ENCODE measurements at places on chromosomes 3 and 15.

GRCh38 chr3:18411541-18411940, 13.6 kb downstream of the SATB1 start:
- DNase-seq, result no peak

GRCh38 chr3:188200481-188200880, 46.5 kb downstream of the LPP start:
- DNase-seq, result no peak

DNA sequence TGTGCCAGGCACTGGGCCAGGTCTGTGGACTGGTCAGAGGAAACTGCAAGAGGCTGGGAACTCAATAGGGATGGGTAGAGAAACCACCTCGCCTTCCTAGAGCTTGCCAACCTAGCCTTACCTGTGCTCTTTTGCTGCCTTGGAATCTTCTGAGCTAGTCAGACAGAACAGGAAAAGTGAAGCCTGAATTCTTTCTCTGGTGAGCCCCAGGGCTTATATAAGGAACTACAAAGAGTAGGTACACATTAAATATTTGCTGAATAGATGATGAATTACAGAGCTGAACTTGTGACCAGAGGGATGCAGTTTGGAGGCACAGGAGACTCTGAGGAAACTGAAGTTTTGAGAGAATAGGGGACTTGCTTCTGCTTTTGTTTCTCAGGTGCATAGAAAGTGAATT, 15.6 kb upstream of the FBXW12 start:
- DNase-seq, result no peak

DNA sequence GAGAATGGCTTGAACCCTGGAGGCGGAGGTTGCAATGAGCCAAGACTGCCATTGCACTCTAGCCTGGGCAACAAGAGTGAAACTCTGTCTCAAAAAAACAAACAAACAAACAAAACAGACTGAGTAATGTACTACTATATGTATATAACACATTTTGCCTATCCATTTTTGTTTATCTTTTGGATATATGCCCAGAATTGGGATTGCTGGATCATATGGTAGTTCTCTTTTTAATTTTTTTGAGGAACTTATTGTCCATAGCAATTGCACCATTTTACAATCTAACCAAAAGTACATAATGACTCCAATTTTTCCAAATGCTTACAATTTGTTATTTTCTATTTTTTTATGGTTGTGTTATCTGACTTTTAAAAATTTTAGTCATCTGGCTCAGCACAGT, 47.3 kb downstream of the GMPS start:
- no peak for DNase-seq

DNA sequence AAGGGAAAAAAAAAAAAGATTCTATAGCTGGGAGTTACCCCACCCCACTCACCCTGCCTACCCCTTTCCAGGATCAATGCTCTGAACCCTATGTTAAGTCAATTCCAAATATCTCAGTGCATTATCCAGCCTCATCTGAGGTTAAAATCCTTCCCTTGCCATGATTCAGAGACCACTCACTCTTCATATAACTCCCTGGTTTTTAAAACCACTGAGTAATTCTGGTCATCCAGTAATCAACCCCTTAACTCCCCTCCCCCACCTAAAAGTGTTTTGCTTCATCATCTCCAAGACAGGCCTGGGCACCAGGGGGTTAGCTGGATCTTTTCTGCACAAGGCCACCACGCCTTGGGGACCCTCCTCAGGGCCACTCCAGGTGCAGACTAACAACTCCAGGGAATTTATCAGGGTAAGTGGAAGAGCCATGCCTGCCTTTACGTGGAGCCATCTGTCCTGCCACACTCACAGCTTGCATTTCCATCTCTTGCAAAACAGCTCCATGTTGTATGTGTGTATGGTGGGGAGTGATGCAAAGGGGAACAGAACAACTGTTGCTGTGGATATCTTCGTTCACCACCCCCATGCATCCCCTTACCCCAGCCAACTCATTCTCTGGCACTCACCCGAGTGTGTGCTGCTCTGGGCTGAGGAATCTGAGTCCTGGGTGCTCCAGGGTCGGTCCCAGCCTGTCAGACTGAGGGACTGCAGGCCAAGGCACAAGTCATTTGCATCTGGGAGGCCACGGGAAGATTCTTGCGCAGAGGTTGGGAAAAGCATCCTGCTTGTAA, 30.7 kb upstream of the RPS17 start:
- DNase-seq, result no peak

DNA sequence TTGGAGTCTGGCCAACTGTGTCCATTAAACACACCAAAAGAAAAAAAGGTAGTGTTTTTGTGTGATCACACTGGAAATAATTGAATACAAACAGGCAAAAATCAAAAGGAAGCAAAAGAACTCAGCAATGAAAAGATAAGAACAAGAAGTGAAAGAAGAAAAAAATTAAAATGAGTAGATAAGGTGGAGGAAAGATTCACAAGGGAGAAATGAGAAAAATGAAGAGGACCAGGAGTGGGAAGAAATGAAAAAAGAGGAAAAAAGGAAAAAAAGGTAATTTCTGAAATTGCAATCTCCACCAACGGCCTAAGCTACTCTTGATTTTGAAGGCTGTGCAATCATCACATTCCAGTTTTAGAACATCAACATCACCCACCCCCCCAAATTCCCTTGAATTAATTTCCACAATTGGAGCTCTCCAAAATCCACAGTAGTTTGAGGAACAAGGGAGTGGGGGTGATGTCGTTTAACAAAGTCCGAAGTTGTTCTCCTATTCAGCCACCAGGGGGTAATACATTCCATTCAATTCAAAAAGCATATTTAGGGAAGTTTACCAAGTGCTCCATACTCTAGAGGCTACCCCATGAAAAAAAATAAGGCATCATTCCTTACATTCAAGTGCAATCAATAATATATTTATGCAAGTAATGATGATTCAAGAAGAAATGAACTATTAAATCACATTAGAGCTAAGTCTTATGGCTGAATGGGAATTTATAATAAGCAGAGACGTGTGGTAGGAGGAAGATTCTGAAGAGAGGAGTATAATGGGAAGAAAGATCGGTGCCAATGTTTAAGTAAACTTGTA, 37.4 kb downstream of the ZNF860 start:
- DNase-seq, result peak; percentile 31

GRCh38 chr3:171900446-171900845, 57.3 kb downstream of the TMEM212 start:
- no peak for DNase-seq

GRCh38 chr15:78264304-78265136, at the start of gene DNAJA4:
DNAJA4 (plus strand) TSS chr15:78264562; CDS start chr15:78264764, 202 bp downstream.
- no peak for DNase-seq

DNA sequence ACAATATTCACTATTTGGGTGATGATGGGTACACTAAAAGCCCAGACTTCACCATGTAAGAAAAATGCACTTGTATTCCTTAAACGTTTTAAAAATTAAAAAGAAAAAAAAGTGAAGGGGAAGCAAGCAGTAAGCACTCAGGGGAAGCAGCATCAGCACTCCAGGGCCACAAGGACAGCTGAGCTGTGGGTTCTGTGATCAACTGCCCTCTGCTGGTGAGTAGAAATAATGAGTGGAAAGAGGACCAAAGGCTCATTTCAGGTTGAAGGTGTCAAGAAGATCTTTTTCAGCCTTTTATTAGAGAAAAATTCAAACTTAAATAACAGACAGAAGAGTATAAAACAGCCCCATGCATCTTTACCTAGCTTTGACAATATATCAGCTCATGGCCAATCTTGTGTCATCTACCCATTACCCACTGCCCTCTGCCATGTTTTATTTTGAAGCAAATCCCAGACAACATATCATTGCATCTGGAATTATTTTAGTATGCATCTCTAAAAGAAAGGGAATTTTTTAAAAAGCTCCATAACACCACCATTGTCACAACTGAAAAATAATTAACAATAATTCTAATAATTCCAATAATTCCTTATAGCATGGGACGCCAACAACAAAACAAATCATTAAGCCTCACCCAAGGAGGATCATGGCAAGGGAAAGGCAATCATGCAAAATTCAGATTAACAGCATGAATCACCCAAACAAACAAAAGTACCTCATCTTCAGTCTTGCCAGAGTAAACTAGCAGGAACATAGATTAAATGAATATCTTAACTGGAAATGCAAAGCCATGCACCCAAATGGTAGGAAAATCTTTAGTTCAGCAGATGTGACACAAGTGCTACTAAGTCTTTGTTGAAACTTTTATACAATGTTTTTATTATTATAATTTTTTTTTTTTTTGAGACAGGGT, 42.5 kb downstream of the TAMM41 start:
- DNase-seq, result peak; percentile 40

DNA sequence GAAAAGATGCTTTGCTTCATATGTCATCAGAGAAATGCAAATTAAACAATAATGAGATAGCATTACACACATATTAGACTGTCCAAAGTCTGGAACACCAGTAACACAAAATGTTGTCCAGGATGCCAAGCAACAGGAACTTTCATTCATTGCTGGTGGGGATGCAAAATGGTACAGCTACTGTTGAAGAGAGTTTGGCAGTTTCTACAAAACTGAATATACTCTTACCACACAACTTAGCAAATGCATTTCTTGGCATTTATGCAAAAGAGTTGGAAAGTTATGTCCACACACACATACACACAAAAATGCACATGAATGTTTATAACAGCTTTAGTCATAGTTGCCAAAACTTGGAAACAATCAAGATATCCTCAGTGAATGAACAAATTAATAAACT, 195.2 kb upstream of the MME start:
- no peak for DNase-seq

- peak; percentile 6 for DNase-seq
These were observed 88.5 kb downstream of the MINAR1 start for GRCh38 chr15:79520654-79521053.

DNA sequence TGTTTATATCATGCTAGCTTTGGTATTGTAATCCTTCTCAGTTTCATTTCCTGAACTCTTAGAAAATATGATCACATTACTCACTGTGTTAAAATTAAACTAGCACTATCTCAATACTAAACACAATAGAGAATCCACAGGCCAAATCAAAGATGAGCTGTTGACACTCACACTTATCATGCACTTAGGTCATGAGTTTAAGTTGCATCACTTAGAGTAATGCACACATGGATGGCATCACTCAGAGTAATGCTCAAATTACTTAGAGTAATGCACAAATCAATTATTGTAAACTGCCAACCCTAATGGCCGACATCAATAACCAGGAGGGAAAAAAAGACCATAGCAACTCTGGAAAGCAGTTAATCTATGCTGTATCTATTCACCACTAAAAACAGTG, 40.0 kb upstream of the MCF2L2 start:
- DNase-seq, result no peak

GRCh38 chr3:100083209-100083608, 31.1 kb downstream of the FILIP1L start:
- DNase-seq, result no peak

DNA sequence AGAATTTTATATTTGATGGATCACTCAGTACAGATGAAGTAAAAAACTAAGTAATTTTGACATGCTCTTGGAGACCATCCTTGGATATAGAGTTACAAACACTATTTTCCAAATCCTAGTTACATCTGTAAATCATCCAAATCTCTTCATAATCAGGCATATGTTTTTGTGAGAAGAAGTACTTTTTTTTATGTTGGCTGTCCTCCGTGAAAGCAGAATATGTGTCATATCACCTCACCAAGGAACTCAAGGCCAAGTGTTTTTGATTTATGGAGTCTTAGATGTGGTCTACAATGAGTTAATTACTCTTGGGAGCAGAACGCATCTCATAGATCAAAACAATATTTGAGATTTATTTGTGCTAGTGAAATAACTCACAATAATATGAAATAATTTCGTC, 416.5 kb upstream of the TGFBR2 start:
- no peak for DNase-seq

- DNase-seq, result no peak
These were observed 25.7 kb downstream of the CEP152 start for GRCh38 chr15:48785195-48785594.

- peak; percentile 32 for DNase-seq
These were observed 774 bp downstream of the IMP3 start for GRCh38 chr15:75639191-75639708.

- no peak for DNase-seq
These were observed 241.5 kb downstream of the CLSTN2 start for GRCh38 chr3:140176526-140176925.

DNA sequence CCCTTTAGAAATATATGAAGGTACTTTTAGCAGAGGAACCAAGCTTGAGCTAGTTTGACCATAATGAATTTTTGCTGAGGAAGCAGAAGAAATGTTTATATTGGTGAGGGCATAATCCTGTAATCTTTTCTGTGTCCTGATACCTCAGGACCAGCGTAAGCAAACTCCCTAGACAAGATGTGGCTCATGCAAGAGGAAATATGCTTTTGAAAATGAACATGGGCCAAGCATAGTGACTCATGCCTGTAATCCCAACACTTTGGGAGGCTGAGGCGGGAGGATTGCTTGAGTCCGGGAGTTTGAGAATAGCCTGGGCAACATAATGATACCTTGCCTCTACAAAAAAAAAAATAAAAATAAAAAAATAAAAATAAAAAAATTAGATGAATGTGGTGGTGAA, 78.5 kb downstream of the PPARG start:
- no peak for DNase-seq

DNA sequence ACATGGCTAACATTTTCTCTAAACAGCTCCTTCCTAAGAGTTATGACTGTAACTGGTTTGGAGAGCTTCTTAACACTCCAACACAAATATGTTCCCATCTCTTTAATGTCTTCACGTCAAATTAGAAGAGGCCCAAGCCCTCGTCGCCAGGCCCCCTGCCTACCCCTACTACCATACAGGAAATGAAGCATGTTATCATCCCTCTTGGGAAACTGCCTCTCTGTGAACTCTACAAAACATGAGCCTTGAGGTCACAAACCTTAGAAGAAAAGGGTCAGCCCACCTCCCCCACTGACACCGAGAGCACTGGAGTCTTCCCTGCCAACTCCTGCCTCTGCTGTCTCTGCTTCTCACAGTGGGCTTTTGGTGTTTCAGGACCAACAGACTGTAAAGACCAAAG, 243.1 kb upstream of the STT3B start:
- DNase-seq, result no peak

GRCh38 chr3:40980467-40980866, 218.8 kb upstream of the CTNNB1 start:
- no peak for DNase-seq
